ENCODE measurements at places on chromosomes 11 and 22. TPM values are rescaled to one million over a fixed set of nuclear protein-coding genes. Genes with fewer than 3 reads are reported as not detected.

Gene RIMBP3C
- 0.26 TPM for total RNA-seq

Gene POU2AF3
- total RNA-seq = 0.58 TPM

Gene TMEM191C
- total RNA-seq = 0.16 TPM

Gene GGTLC3
- not detected for total RNA-seq

Gene NXPE1
- total RNA-seq = not detected

Gene PANX2
- total RNA-seq = 1.9 TPM

Gene TRIM77
- total RNA-seq = not detected

Gene APOA5
- total RNA-seq = not detected

Gene TEX12
- total RNA-seq = not detected

Gene OR5I1
- total RNA-seq = not detected
